ENCODE measurements at places on chromosomes 6 and 20.

GRCh38 chr6:104956731-104957294 is at the start of gene LIN28B:
TSS of gene LIN28B (plus strand) at chr6:104957107. CDS start at chr6:104957251, 144 bp downstream.
- no peak for DNase-seq

DNA sequence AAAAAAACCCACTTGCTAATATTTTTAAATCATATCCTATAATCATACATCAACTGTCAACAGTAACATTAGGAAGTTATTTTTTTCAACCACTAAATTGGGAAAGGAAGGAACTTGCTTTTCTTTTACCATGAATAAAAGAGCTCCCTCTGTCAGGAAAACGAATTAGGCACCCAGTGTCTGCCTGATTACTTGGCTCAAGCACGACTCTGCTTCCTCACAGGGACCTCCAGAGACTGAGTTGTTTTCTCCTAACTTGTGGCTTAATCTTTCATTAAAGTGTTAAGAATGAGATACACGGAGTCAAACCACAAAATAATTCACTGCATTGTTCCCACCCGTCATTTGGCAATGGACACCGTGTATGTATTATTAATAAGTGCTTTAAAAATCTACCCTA is 1405.1 kb upstream of the EYS start:
- no peak for DNase-seq

GRCh38 chr6:128883906-128884305 is 968 bp downstream of the LAMA2 start:
- DNase-seq, result no peak

GRCh38 chr20:346640-347316 is at the start of gene NRSN2:
TSS of gene NRSN2 (plus strand) at chr20:347111. CDS start at chr20:349644, 2,533 bp downstream.
- DNase-seq, result no peak

- no peak for DNase-seq
Measured at GRCh38 chr20:24492031-24492607, 22.7 kb downstream of the SYNDIG1 start.

- DNase-seq, result no peak
Measured at GRCh38 chr6:134757911-134758361, 192.0 kb downstream of the ALDH8A1 start.

DNA sequence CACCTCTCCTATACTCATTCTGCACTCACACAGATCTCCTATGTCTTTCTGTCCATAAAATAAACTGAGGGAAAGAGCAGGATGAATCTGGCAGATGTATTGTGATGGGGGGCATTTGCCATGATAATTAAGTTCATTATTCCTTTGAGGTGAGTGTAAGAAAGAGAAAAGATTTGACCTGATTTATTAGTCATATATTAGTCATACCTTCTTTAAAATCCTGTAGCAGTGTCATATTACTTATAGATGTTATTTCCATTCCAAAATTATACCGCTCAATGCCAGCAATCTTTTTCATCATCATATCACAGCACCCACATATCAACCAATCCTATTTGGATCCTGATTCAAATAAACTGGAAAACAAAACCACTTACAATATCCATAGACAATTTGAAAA is 733.3 kb upstream of the SLC35B3 start:
- no peak for DNase-seq

GRCh38 chr6:88477413-88477812 is 311.3 kb upstream of the CNR1 start:
- DNase-seq, result no peak

- DNase-seq, result no peak
Measured at GRCh38 chr6:161534264-161534873, 260.5 kb upstream of the AGPAT4 start.

- DNase-seq, result peak; percentile 25
Measured at GRCh38 chr6:159788753-159789376, 537 bp downstream of the TCP1 start.

DNA sequence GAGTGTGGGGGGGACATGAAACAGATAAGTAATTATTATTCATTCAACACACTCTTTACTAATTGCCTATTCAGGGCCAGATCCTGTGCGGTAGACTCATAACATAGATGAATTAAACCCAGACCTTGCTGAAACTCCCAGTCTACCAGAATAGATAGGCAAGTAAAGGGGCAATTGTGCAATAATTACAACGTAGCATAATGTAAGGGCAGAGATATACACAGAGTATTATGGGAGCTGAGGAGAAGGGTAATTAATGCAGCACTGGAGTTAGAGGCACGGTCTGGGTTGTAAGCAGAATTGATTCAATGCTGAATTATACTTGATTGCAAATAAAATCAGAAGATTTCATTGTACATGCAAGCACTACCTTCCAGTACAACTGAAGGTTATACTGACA is 29.2 kb downstream of the RIMS4 start:
- no peak for DNase-seq

- no peak for DNase-seq
Measured at GRCh38 chr6:164148788-164149187, 734.3 kb downstream of the QKI start.

DNA sequence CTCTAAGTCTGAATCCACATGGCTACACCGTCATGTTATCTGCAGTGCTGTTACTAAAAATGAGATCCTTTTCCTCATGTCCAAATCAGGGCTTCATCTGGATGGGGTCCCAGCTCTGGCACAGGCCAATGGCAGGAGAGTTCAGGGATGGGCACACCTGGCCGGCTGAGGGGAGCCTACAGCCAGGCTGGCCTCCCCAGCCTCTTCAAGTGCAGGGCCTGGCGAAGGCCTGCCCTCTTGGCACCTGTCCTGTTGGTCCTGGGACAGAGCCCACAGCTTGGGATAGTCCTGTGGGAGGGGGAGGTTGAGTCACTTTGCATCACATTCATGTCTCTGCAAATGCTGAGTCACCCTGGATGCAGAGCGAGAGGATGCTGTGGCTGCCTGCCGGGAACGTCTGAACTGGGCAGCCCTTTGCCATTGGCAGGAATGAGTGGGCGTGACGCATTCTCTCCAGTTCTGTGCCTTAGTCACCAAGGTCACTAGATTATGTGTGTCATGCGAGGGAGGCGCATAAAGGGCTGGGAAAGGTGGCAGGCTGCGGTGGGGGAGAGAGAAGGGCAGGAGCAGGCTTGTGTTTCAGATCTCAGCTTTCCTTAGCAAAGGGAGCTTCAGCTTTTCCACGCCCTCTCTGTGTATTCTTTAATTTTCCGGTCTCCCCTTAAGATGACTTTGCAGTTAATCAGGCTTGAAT is 223.2 kb upstream of the ECI2 start:
- DNase-seq, result peak; percentile 27

GRCh38 chr20:1274485-1275311 is 8.6 kb downstream of the SNPH start:
- DNase-seq, result no peak

GRCh38 chr6:90739339-90739738 is 152.5 kb upstream of the MAP3K7 start:
- DNase-seq, result no peak

GRCh38 chr20:61159957-61160686 is 91.9 kb upstream of the CDH4 start:
- DNase-seq, result no peak

GRCh38 chr6:30725713-30726505 is 5.8 kb downstream of the TUBB start:
- no peak for DNase-seq

DNA sequence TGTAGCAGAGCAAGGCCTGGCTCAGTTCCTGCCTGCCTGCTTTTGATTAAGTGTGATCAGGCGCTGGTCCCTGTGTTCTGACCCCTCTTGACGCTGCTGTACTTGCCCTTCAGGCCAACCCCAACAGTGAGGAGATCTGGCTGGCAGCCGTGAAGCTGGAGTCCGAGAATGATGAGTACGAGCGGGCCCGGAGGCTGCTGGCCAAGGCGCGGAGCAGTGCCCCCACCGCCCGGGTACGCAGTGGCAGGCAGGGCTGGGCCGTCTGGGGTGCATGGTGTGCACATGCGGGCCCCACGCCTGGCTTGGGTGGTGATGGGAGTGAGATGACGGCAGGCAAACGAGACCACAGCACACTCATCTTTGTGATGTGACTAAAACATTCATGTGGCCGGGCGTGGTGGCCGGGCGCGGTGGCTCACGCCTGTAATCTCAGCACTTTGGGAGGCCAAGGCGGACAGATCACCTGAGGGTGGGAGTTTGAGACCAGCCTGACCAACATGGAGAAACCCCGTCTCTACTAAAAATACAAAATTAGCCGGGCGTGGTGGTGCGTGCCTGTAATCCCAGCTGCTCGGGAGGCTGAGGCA is 10.1 kb upstream of the C20orf204 start:
- no peak for DNase-seq

Data from T-helper 1 cell (primary cell).